ENCODE measurements at places on chromosomes 2 and 18.

- DNase-seq, result no peak
These were observed 218.8 kb upstream of the PKDCC start for GRCh38 chr2:41829052-41829451.

DNA sequence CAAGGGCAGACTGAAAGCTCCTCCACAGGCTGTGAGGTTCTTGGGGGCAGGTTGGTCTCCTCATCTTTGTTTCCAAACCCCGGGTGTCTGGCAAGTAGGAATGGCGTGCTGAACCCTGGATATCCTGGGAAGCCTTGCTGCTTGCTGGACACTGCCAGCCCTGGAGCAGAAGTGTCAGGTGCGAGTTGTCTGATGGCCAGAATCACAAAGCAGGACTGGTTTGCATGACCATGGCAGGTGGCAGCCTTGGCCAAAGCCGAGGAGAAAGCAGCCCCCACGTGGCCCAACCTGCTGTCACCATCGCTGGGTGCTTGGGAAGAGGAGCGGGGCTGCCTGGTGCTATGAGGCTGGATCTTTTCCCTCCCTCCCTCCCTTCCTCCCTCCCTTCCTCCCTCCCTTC is 309.5 kb upstream of the HS6ST1 start:
- DNase-seq, result no peak

GRCh38 chr18:3634250-3634939 is 184.4 kb downstream of the TGIF1 start:
- no peak for DNase-seq

DNA sequence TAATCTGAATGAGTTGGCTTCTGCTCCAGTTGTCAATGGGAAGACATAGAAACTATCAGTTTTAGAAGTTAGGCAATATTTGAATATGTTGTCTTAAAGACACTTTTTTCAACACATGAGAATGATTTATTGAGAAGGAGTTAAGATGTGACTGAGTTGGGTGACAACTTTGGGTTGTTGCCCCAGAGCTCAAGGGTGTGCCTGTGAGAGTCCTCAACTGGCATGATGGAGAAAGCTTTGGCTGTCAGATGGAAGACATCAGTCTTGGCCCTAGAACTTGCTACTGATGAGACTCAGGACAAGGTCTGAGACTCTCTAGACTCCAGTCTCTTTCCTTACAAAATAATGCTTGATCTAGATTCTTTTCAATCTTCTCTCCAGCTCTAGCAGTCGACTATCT is 69.0 kb upstream of the CTAGE1 start:
- DNase-seq, result no peak

- no peak for DNase-seq
These were observed 19.6 kb downstream of the RAMP1 start for GRCh38 chr2:237879058-237879430.

DNA sequence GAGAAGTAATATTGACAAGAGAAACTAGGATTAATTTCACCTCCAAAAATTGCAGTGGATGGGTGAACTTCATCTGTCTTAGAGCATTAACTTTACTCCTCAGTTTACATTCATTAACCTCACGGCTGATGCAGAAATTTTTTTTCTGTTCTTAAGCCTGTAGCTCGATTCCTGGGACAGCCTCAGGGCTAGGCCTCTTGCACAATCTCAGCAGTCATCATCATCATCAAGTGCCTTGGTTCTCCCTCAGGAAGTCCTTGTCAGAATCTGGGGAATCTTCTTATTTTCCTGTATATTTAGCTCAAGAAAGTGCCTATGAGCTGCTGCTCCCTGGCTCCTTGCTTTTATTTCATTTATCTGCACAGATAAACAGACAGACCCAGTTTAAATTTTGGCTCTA is 1272.2 kb upstream of the LRRTM1 start:
- DNase-seq, result no peak

DNA sequence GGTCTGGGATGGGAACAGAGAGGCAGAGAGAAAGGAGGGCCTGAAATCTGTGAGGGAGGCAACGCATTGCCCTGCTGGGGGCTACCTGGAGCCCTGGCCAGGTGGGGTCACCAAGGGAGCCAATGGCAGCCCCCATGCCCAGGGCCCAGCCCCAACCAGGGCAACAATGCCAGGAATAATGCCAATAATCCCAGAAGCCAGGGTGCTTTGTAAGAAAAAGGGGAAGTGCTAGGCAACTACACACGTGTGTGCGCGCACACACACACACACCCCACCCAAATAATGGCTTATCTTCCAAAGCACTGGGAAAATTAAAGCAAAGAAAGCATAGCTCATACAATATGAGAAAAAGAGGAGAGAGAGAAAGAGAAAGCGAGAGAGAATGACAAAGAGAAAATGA is 7.0 kb upstream of the CLEC4F start:
- no peak for DNase-seq

DNA sequence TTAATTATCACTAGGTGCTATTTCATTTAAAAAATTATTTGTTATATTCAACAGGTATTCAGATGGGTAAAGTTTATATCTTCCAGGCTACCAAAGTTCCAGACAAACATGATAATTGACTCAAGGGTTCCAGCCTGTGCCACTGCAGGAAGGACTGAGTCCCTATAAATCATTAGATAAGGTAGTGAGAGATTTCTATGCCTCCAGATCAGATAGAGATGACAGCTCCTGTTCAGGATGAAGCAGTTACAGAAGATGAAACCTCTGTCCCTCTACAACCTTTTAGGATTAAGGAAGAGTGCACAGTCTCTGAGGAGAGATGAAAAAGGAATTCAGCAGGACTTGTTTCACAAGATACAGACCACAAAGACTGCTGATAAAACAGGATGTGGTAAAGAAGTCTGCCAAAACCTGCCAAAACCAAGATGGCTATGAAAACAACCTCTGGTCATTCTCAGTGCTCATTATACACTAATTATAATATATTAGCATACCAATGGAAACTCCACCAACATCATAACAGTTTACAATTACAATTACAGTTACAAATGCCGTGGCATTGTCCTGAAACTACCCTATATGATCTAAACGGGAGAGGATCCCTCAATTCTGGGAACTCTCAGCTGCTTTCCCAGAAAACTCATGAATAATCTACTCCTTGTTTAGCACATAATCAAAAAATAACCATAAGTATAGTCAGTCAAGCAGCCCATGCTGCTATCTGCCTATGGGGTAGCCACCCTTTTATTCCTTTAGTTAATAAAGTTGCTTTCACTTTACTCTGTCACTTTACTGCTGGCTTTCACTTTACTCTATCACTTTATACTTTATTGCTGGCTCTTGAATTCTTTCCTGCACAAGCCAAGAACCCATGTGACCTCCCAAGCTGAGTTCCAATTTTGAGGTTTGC is 288.5 kb downstream of the PDE11A start:
- DNase-seq, result no peak
